ENCODE measurements at places on chromosomes 12 and 14. TPM values are rescaled to one million over a fixed set of nuclear protein-coding genes. Genes with fewer than 3 reads are reported as not detected.

The TAS2R9 gene
- not detected for total RNA-seq

The KRT80 gene
- 6.7 TPM for total RNA-seq

The MVK gene
- total RNA-seq = 52.5 TPM

The CAPZA3 gene
- total RNA-seq = not detected

All from HT1080 (cell line).